Skin of body (tissue), 3 donors: ENCODE measurements at places on chromosomes 1 and 21.

DNA sequence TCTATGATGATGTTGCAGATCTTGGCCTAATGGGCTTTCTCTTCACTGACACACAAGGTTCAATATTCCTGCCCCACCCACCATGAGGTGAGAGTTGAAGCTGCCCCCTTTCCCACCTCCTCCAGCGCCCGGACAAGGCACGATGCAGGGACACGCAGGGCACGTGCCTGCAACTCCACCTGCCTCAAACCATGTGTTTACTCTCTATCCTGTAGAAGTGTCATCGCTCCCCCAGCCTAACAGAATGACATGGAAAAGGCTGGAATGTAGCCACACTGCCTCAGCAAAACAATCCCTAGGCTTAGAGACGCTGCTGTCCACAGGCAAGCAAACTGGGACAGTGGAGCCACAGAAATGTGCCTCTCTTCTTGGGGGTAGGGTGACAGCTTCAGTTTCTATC lies 92.9 kb upstream of the SOD1 start:
- DNase-seq = no peak

DNA sequence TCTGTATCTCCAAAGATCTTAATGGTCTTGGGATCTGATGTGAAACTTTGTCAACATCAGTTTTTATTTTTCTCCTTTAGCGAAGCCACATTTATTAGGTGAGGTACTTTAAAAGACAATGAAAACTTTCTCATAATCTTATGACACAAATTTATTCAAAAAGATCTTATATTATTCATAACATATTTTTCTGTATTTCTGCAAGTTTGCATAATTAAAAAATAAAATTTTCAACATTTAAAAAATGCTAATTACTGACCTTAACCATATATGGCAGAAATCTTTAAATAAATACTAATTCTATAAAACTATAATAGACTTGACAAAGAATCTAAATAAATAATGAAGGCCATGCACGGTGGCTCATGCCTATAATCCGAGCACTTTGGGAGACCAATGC lies 72.5 kb downstream of the PRPF38A start:
- DNase-seq = no peak

- DNase-seq = no peak
Measured at GRCh38 chr1:17287130-17287776, 20.7 kb upstream of the PADI4 start.

- no peak for DNase-seq
Measured at GRCh38 chr1:81437213-81437612, 363.5 kb upstream of the ADGRL2 start.

DNA sequence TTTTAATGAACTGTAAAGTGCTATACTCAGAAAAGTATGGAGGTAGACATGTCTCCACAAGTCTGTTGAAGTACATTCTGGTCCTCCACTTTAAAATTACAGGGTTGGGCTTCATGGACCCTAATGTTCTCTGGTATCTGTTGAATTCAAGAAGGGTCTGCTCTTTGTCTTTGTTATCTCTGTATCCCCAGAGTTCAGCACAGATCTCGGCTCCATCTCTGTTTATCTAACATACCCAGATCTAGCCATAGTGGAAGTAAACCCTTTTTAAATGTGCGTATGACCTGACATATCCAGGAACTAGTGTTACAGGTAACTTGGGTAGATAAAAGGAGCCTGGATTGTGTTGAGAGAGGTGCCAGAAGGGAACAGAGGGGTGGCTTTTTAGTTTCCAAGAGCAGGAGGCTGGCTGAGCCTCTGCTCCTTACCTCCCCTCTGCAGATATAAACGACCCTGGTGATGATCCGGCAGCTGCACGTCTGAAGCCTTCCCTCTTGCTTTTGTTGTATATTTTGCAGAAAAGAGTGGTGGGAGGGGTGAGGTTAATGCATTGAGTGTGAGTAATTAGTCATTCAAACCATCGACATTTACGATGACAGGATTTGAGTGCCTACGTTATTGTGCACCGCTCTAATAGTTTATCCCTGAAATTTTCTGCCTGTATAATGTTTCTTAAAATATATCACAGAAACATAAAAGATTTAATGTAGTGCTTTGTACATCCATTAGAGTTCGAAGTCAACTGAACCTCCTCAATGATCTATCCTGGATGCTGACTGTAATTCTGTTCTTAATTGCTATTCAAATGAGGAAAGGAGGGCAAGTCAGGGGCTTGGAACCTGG lies 30.8 kb downstream of the ELAVL4 start:
- DNase-seq = no peak

DNA sequence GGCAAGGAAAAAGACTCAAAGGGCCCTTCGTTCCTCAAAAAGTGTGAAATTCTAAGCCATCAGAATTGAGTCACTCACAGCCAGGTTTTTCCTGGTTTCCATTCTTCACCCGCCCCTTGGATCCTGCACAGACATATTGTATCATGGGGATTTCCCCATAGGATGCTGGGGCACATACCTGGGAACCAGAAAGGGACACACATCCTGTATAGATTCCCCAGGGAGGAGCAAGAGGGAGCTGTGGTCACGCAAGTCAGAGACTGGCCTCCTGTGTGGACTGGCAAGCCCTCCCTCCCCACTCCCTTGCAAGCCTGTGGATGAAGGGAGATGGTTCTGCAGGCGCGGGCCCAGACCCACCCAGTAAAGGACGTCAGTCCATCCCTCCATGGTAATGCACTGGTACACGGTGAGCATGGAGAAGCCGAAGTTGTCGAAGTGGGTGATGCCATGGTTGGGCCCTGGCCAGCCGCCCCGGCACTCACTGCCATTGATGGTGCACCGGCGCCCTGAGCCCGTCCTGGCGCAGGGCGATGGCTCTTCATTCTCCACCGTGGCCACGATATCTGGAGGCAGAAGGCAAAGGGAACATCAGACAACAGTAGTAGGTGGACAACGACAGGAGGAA lies 23.2 kb downstream of the CACNA1S start:
- DNase-seq = no peak

DNA sequence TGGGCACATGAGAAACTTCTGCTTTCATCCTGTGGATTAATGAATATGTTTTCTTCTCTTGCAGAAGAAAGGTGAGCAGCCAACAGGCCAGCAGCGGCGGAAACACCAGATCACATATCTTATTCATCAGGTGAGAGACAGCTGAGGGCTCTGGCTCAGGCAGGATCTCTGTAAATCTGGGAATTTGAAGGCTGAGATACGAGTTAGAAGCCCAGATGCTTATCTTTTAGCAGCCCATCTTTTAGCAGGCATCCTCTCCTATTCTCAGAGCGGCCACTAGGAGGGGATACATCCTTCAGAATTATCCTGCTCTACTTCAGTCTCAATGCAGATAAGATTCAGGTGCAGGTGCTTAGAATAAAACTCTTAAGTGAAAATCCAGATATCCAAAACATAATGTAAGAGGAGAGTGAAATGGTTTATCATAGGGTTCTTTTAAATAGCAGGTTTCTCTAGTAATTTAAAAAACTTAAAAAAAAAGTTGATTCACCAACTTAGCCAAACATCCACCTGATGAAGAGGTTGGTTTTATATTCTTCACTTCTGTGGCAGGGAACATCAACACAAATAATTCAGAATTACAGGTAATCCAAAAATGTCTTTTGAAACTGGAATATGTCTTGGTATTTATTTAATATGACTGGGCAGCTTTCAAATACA lies 19.3 kb downstream of the SH2D2A start:
- peak; percentile 22 for DNase-seq

DNA sequence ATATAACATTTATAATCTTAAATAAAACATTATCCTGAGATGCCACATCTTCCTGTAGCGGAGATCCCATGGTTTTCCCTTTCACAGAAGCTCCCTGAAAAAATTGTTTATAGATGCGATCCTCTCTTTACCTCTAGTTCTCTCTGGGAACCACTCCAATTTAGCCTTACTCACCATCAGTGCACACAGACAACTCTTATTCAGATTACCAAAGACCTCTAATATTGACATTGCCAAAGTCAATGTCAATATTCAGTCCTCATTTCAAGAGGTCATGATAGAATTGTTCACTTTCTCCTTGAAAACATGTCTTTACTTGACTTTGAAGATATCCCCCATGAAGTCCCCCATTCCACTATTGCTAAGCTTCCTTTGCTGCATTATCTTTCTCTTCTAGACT lies 248.8 kb downstream of the CTH start:
- no peak for DNase-seq

DNA sequence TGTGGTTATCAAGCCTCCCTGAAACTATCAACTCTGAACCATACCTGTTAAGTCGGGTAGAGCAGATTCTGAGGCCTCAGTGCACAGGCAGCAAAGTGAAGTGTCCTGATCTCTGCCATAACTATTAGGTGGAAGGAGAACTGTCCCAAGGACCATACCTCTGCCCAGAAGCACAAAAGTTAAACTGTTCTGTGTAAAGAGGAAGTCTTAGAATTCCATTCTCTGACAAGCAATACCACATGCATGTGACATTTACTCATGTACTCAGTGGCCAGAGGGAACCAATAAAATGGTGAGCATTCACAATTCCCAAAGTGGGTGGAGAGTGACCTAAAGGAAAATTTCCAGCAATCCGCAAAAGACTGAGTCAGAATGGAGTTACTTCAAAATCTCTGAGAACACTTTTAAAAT lies 61.0 kb downstream of the TOR3A start:
- peak; percentile 89 for DNase-seq

DNA sequence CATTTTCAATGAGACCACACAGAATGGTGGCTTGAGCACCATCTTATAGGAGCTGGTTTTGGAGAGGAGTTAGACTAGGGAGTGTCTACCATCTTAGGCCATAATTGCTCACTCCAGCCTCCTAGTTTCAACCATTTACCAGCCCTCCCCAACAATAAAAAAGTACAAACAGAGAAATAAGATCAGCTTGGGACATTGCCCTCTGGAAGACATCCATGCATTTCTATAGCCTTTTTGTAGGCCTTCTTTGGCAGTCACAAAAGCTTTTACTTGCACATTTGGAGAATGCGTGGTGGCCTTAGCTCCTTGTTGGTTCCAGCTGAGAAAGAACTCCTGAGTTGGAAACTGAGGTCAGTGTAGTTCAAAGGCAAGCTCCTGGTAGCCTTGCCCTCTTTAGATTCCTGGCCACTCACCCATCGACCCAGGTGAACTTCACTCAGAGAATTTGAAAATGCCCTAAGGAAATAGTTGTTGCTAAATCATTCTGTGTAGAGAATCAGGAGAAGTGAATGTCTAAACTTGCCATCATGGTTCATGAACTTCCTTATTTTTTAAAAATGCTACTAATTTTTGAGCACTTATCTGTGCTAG lies 301.7 kb upstream of the PROX1 start:
- no peak for DNase-seq

DNA sequence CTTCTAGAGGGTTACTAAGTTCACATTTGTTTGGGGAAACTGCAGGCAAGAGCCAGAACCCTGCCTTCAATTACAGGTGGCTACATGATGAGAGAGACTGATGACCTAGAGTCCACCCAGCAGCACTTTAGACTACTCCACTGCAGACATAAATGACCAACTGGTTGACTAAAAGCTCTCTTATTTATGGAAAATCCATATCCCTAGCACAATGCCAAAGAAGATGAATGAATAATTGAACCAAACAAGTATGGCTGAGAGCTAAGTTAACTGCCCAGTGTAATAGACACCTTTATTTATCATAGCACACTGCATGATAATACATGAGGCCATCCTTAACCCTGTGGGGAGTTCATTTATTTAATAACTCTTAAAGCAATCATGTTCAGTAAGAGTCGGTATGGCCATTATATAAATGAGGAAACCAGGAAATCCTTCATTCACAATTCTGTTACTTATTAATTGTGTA lies 60.4 kb downstream of the IL12RB2 start:
- DNase-seq = no peak

- peak; percentile 1 for DNase-seq
Measured at GRCh38 chr1:73593364-73593763, 604.6 kb downstream of the LRRIQ3 start.

- DNase-seq = no peak
Measured at GRCh38 chr1:99374109-99374508, 109.8 kb downstream of the PLPPR4 start.

DNA sequence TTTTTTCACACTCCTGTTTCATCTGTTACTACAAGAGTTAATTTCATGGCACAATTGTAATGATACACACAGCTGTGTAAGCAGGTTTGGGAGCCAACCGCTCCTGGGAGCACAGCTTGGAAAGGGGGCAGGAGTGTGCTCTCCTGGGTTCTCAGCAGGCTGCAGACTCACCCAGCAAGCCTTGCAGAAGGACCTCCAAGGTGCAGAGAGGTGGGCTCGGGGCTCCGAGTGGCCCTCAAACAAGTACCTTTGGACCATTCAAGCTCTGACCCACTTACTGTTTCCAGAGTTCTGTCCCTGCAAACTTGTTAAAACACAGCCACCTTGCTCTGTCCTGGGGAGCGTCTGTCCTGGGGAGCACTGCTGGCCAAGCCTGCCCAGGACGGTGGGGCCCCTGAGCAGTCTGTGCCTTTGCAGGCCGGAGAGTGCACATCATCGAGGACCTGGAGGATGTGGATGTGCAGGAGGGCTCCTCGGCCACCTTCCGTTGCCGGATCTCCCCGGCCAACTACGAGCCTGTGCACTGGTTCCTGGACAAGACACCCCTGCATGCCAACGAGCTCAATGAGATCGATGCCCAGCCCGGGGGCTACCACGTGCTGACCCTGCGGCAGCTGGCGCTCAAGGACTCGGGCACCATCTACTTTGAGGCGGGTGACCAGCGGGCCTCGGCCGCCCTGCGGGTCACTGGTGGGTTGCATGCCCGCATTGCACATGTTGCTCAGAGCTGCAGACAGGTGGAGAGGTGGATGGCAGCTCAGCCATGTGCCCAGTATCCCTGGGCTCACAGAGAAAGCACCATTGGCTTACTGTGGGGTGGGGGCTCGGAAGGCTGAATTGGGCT lies 78.0 kb downstream of the OBSCN start:
- no peak for DNase-seq

- DNase-seq = no peak
Measured at GRCh38 chr1:176847052-176847451, 317.5 kb downstream of the ASTN1 start.

- no peak for DNase-seq
Measured at GRCh38 chr1:61299463-61299862, 217.1 kb downstream of the NFIA start.

GRCh38 chr1:183484851-183485250 lies 12.6 kb downstream of the SMG7 start:
- no peak for DNase-seq

DNA sequence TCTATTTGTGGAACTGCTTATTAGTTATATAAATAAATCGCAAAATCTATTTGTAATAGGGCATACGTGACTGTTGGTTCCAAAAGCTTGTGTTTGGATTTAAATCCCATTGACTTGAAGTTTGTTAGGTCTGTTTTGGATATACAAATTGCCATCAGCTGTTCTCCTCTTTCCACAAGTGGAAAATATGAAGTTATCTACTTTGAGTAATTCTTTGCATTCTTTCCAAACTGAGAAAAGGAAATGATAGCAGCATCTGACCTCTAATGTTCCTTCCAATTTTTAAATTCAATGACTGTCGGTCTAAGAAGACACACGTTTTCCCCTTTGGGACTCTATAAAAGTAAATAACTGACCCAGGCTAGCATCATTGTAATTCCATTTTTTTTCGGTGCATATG lies 165.7 kb upstream of the SGIP1 start:
- peak; percentile 77 for DNase-seq

GRCh38 chr1:26350701-26351589 lies 3.0 kb downstream of the CRYBG2 start:
- DNase-seq = no peak

GRCh38 chr21:26142363-26142762 lies 28.2 kb downstream of the APP start:
- no peak for DNase-seq

GRCh38 chr1:89687254-89687653 lies 54.3 kb downstream of the LRRC8C start:
- no peak for DNase-seq
